ENCODE measurements at places on chromosomes 4 and X.

- no peak for DNase-seq
Measured at GRCh38 chr4:102299354-102300107, 45.8 kb downstream of the SLC39A8 start.

GRCh38 chrX:101430457-101431078, 22.5 kb downstream of the HNRNPH2 start:
- DNase-seq: no peak

- no peak for DNase-seq
Measured at GRCh38 chr4:26884486-26884988, 23.9 kb downstream of the STIM2 start.

GRCh38 chr4:162938738-162939485, 227.8 kb downstream of the NAF1 start:
- DNase-seq: no peak
